ENCODE measurements at places on chromosomes 16 and 17.

DNA sequence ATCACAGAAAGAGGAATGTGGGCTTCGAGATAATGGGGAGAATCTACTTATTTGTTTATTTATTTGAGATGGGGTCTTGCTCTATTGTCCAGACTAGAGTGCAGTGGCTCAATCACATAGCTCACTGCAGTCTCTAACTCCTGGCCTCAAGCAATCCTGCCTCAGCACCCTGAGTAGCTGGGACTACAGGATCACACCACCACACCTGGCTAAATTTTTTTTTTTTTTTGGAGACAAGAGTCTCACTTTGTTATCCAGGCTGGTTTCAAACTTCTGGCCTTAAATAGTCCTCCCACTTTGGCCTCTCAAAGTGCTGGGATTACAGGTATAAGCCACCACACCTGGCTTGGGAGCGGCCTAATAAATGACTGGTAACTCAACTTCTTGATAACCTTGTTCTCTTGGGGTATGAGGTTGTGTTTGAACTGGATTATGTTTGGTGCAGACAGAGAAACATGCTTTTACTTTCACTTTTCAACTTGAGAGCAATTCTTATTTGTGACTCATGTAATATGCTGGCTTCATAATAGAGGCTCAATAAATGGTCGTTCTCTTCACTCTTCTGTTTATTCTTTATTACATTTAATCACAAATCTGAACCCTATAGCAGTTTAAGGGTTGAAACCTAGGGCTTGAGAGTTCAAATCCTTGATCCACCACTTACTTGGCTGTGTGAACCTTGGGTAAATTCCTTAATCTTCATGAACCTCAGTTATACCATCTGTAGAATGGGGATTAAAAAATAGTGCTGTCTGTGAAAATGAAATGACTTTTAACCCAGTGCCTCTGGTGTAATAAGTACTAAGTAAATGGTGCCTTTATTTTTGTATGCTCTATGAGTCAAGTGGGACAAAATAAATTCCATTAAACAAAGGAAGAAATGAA is 129.1 kb upstream of the HS3ST2 start:
- no peak for DNase-seq

DNA sequence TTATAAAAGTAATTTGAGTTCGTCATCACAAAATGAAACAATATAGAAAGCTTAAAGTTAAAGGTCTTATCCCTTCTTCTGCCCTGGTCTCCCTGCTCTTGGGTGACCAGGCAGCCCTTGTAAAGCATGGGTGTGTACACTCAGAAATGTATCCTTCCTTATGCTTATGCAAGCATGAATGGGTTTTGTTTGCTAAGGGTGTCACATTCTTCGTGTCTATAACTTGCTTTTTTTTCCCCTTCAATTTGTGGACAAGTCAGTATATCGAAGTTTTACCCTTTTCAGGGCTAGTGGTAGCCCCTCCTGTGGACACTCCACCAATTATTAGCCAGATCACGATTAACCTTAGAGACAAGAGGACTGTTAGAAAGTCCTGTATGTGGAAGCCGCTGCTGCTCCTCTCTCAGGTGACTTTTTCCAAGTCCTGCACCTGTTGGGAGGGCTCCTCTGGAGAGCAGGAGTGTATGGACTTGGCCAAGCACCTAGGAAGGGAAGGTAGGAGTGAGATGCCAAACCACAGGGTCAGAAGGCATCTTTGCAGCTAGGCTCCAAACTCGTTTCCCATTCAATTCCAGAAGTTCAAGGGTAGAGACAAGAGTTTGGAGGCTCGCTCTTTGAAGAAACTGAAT is 50.9 kb downstream of the LDHD start:
- DNase-seq: peak; percentile 11

DNA sequence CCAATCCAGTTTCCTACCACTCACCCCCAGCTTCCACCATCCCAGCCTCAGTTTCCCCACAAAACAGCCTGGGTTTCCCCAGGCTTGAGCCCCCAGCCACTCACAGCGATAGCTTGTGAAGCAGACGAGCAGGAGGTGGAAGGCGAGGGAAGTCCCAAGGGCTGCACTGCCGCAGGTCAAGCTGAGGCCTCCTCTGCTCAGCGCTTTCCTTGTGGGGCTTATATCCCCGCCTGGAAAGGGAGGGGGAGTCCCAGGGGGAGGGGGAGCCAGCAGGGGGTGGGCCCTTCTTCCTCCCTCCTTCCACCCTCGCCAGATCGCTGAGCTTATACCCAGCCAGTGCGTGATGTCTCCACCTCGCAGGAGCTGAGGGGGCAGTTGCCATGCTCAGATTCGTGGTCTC is at the start of gene PYY:
TSS of gene PYY (minus strand) at position 195 of the 400 bp plus-strand sequence. CDS start 457 bp downstream, outside the sequence.
- DNase-seq: no peak

DNA sequence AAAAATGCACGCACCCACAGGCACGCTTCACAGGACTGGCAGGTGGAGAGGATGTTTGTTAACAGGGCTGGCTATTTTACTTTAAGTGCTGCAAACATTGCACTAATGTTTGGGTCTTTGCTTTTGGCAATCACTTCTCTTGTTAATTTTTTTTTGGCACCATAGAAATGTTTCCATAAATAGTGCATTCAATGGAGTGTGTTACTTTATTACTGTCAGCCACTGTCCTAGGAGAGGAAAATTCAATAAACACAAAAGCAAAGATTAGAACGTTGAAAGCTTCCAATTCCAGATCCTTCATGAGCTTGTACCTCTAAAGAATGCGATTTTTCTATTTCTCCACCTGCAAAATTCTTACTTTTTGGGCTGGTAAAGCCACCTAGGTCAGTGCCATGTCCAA is 743.5 kb downstream of the WWOX start:
- DNase-seq: no peak

DNA sequence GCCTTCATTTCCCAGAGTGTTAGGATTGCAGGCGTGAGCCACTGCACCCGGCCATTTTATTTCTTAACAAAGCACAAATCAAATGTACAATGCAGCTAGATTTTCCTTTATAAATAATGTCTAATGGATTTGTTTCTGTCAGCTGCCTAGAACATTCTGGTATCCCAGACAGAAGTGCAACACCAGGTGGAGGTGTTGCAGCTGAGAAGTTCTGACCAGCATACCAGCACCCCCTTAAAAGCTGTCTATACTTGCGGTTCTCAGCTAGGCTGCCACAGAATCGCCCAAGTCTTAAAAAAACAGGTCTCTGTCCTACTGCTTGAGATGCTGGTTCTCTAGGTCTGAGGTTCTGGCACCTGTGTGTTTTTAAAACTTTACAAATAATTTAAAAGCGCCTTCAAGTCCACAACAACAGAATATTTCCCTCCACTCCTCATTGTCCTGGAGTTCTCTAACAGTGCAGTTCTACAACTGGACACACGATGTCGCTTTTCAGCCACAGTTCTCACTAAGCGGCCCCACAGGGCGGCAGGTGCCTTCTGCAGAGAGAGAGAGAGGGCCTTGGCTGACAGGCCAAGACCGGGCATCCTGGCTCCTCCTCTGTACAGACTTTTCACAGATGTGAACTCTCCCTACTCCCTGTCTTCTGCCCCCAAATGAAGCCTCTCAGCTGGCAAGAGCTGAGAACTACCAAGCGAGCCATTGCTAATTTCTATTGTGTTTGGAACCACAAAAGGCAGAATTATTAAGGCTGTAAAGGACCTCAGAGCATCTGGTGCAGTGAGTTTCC is 32.6 kb upstream of the MEOX1 start:
- peak; percentile 83 for DNase-seq

- DNase-seq: no peak
Observed at GRCh38 chr16:704552-705380, 835 bp downstream of the FBXL16 start.

- DNase-seq: no peak
Observed at GRCh38 chr17:77321649-77322513, 181.1 kb downstream of the SEC14L1 start.

DNA sequence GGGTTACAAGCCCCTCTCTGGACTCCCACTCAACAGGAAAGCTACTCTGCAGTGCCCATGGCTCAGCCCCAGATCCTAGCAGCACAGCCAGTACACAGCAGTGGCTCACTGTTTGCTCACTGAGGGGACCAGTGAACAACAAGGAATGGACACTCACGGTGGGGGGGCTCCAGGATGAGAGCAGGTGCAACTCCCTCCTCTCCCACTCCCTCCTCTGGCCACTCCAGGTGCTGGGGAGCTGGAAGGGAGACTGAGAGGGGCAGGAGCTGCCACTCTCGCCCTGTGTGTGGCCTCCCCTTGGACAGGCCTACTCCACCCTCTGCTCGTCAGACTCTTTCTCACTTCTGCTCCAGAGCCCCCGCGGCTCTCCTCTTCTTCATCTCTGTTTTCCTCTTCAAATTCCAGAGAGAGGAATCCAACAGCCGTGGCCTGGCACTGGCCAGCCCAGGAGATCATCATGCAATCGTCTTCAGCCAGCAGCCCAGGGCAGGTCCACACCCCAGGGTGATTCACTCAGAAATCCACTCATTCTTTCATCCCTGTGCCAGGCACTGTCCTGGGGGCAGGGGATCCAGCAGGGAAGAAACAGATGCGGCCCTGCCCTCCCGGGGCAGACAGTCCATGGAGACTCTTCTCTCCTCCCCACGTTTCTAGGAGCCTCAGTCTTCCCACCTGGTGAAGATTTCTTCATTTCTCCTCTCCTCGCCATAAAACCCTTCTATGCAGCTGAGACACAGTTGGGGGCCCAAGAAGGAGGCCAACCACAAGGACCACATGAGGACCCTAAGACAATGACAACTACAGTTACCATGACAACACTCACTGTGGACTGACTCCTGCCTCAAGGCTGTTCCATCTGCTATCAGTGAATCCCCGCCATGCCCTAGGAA is 30.7 kb downstream of the CFAP20 start:
- no peak for DNase-seq

DNA sequence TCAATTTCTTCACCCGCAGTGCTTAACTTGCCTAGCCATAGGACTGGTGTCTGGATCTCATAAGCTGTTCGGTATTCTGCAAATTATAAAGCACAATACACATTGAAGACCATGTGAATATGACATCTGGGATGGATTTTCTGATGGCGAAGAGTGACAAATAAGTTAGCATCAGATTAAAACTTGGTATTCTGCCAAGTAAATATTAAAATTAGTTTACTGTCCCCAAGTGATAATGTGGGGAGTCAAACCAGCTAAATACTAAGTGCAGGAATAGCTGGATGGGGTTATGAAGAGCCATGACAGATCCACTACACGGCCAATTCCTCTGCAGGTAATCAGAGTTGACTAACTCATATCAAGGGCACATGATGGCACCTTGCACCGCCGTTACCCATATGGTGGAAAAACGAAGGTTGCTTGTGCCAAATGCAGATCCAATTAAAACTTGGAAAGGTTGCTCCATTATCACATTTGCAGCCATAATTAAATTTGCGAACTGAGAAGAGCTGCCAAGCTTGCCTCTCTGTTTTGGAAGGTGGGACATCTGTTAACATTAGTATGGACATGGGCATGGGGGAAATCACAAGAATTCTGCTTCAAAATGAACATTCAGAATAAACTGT is 114.9 kb upstream of the TOM1L1 start:
- no peak for DNase-seq

DNA sequence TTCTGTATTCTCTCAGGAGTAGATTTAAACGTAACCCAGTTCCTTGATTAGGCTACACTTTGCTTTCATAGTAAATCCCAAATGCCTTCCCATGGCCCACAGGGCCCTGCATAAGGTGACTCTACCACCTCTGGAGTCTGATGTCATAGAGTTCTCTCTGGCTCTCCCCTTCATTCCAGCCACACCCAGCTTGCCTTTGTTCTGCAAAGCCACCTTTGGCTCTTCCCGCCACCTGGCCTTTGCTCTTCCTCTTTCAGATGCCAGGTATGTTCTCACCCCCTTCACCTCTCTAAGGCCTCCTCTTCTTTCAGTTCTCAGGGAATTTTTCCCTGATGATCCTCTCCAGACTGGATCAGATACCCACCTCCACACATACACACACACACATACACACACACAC is 141.3 kb upstream of the HSBP1 start:
- DNase-seq: no peak

- DNase-seq: no peak
Observed at GRCh38 chr17:81411305-81411704, 16.0 kb downstream of the BAHCC1 start.

DNA sequence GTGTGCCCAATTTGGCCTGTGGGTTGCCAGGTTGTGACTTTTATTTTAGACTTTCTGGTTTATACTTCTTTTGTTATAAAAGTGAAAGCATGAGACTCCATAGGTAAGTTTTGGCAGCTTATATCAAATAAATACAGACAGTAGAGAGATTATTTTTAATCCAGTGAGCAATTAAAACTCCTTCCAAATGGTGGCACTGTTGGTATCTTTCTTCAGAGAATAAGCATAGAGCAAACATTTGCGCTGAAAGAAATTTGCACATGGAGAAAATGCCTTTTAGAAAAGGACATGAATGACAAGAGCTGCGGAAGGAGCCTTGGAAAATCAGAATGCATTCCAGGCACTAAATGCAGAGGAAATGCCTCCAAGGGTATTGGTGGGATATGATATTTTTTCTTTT is 46.1 kb upstream of the DNAJA2 start:
- no peak for DNase-seq

- DNase-seq: peak; percentile 50
Observed at GRCh38 chr17:76382803-76383545, 1.4 kb upstream of the SPHK1 start.

DNA sequence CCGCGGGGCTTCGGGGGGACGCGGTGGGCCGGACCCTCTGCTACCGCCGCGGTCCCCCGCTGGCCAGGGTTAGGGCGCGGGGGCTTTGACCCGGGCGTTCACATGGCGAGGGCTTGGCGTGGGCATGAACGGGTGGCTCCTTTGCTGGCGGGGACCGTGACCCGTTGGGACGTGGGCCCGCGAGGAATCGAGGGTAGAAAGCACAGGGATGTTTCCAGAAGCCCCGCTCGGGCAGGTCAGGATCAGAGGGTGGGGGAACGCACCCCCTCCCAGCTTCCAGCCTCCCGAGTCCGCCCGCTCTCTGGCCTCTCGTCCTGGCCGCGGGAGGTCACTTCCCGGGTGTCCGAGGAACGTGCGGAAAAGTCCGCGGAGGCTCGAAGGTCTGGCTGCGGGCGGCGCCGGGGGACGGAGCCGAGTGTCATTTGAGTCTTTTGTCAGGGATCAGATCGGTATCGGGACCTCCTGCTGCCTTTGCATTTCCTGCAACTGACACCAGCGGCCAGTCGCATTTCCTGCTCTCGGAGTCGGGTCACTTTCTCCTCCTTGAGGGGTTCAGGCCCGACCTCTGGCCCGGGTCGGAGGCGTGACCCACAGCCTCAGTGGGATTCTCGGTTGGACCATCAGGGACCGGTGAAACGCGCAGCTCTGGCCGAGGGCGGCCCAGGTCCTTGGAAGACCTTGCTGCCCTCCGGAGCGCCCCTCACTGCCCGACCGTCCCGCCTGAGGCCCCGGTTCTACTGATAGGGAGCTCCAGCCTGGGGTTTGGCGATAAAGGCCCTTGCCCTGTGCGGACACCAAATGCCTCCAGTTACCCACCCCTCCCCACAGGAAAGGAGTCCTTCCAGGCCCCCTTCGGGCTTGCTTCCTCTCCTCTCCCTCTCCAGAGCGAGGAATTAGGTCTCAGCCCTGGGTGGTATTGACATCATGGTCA is 702 bp upstream of the WNT3 start:
- DNase-seq: no peak

DNA sequence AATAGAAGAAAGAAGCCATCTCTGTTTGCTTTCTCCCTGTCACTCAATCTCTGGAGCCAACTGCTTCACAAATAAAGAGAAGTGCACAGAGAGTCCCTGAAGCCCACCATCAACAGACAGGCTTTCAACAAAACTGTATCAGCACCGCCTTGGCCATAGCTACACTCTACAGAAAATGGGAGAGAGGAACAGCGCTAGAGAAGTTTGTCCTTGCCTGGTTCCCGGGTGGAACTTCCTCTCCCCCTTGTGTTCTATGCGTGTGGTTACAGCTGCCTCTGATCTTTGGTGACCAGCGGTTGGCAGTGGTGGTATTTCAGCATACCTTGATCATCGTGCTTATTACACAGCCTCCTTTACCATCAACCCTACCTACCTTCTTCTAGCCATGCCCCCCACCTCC is 91.4 kb upstream of the CCL2 start:
- peak; percentile 36 for DNase-seq
